Endodermal cell (in vitro differentiated cells): ENCODE measurements at places on chromosomes 4 and X. TPM values are rescaled to one million over a fixed set of nuclear protein-coding genes. Genes with fewer than 3 reads are reported as not detected.

Gene PABPC5
- total RNA-seq = 2.6 and 3.1 TPM in 2 replicates

Gene AFM
- not detected in 2 replicates for total RNA-seq

Gene KLHL2
- total RNA-seq = 15.2 to 18.1 TPM (median 16.0 TPM) in 3 replicates

Gene CACNA1F
- total RNA-seq = 0.42 to 2.4 TPM (median 1.0 TPM) in 3 replicates

Gene DCHS2
- total RNA-seq = 0.20 and 0.24 TPM in 2 replicates

Gene ZNF157
- total RNA-seq = 0.84 to 1.3 TPM (median 1.2 TPM) in 3 replicates

Gene SMIM20
- 40.8 to 44.8 TPM (median 42.9 TPM) in 3 replicates for total RNA-seq

Gene PAGE5
- not detected in 3 replicates for total RNA-seq

Gene SAP30
- total RNA-seq = 10.8 to 37.6 TPM (median 11.6 TPM) in 3 replicates
